ENCODE measurements at places on chromosomes 4 and X. TPM values are rescaled to one million over a fixed set of nuclear protein-coding genes. Genes with fewer than 3 reads are reported as not detected.

TBX22 gene
- under 0.01 TPM for total RNA-seq

SYTL4 gene
- 2.2 TPM for total RNA-seq

FGFRL1 gene
- 3.0 TPM for total RNA-seq

AVPR2 gene
- not detected for total RNA-seq

DHX15 gene
- 160 TPM for total RNA-seq

AREG gene
- 0.25 TPM for total RNA-seq
